Effector memory CD8-positive, alpha-beta T cell (primary cell): ENCODE measurements at places on chromosomes 1 and 21.
A peak's percentile ranks its signal among the peaks of the same experiment; 100 is the strongest.

- H3K36me3 ChIP-seq = no peaks in the 10 kb centered on the region
- no peak for DNase-seq
- peaks cover 10% of the 10 kb centered on the region for H3K4me1 ChIP-seq
- H3K4me3 ChIP-seq = peak overlapping the region; percentile 18
- H3K27ac ChIP-seq = no peak overlapping the region
- H3K27me3 ChIP-seq = peaks cover 40% of the 10 kb centered on the region
Measured at GRCh38 chr1:15218287-15219279, 28.4 kb upstream of the FHAD1 start.

GRCh38 chr21:42423685-42424084, 20.0 kb downstream of the UBASH3A start:
- H3K27me3 ChIP-seq = no peaks in the 10 kb centered on the region
- DNase-seq = no peak
- peak overlapping the region; percentile 64 for H3K27ac ChIP-seq
- peak overlapping the region; percentile 80 for H3K4me3 ChIP-seq

GRCh38 chr1:55699228-55699627, 484.1 kb upstream of the USP24 start:
- no peak overlapping the region for H3K4me3 ChIP-seq
- no peak for DNase-seq
- no peak overlapping the region for H3K27ac ChIP-seq
- H3K36me3 ChIP-seq = no peaks in the 10 kb centered on the region
- no peaks in the 10 kb centered on the region for H3K4me1 ChIP-seq
- peaks cover 10% of the 10 kb centered on the region for H3K27me3 ChIP-seq

DNA sequence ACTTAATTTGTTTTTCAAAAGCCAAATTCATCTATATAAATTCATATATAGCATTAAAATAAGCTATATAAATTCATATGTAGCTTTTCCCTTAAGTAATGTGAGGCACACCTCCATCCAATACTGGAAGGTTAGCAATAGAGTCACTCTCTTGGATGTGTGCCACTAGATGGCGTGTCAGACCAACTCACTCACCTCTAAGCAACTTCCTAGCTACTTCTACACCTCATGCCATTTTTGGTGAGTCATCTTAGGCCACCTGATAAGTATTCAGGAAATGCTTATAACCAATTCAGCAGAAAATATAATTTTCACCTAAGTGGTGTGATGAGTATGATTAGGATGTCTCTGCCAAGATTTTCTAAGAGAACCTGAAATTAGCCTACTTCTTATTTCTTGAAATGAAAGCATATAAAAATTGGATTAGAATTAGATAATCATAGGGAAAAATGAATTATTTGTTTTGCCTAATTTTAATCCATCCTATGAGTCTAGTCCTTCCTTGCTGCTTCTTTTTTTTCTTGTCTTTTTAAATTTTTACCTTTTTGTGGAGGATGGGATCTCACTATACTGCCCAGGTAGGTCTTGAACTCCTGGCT, 34.4 kb upstream of the TADA1 start:
- no peak overlapping the region for H3K4me3 ChIP-seq
- DNase-seq = peak; percentile 72
- H3K27ac ChIP-seq = no peak overlapping the region
- H3K27me3 ChIP-seq = peaks cover 5% of the 10 kb centered on the region
- peaks cover 5% of the 10 kb centered on the region for H3K4me1 ChIP-seq
- peaks cover 4% of the 10 kb centered on the region for H3K36me3 ChIP-seq

- peak overlapping the region; percentile 91 for H3K27ac ChIP-seq
- H3K4me1 ChIP-seq = peaks cover 56% of the 10 kb centered on the region
- peak overlapping the region; percentile 73 for H3K4me3 ChIP-seq
- peaks cover 6% of the 10 kb centered on the region for H3K36me3 ChIP-seq
Measured at GRCh38 chr1:169692756-169693460, 18.5 kb downstream of the SELL start.

DNA sequence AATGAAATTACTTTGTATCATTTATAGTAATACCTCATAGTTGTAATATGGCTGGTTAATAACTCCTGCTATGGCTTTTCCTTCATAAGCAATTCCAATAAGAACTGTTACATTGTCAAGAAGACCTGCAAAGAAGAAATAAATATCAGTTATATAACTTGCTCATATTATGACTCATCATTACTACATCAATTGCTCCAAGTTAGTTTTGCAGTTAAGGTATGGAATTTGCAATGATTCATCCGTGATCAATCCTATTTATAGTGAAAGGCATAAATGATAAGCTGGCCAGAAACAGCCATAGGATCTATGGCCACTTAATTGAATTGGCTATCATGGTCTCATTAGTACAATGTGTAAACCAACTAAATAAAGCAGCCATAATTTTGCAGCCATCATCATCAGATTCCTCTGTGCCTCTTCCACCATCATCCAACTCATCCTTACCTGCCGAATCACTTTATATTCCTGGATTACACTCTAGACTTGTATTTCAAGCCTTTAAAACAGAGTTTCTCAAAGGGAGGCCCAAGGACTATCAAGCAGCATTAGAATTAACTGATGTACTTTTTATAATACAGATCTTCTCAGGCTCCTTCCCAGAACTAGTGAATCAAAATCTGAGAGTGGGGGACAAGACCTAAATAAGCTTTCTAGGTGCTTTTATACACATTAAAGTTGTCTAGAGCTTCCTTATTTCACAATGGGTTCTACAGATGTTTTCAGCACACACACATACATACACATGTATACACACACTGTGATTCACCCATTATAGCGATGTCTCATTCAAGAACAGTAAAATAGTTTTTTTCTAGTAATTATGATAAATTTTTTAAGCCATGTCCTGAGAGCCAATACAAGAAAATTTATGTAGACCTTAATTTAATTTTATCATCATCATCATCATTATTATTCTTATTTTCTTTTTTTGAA, 21.2 kb upstream of the EPRS1 start:
- no peak overlapping the region for H3K27ac ChIP-seq
- no peaks in the 10 kb centered on the region for H3K4me1 ChIP-seq

GRCh38 chr1:212928323-212929291, 21.7 kb upstream of the VASH2 start:
- H3K4me3 ChIP-seq = no peak overlapping the region
- no peaks in the 10 kb centered on the region for H3K36me3 ChIP-seq
- peaks cover 4% of the 10 kb centered on the region for H3K4me1 ChIP-seq

DNA sequence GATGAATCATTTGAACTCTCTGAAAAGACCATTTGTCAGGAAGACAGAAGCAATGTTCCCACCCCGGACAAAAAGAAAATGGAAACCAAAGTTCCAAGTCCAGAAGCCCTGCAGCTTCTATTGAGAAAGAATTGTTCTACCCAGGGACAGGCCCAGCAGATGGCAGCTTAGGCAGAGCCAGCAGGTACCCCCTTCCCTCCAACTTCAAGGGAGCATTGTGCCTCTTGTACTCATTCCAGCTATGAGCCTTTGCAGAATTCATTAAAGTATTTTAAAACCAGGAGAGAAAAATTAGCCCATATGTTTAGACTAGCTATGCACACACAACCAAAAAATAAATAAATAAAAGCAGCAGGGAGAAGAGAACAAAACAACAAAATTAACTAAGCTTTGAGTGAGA, 85.2 kb upstream of the KCND3 start:
- DNase-seq = no peak
- peaks cover 16% of the 10 kb centered on the region for H3K27me3 ChIP-seq
- H3K4me3 ChIP-seq = no peak overlapping the region

GRCh38 chr1:153745417-153745816, 17.6 kb downstream of the INTS3 start:
- peaks cover 26% of the 10 kb centered on the region for H3K36me3 ChIP-seq
- peaks cover 17% of the 10 kb centered on the region for H3K4me1 ChIP-seq
- no peak overlapping the region for H3K4me3 ChIP-seq
- H3K27me3 ChIP-seq = no peaks in the 10 kb centered on the region

DNA sequence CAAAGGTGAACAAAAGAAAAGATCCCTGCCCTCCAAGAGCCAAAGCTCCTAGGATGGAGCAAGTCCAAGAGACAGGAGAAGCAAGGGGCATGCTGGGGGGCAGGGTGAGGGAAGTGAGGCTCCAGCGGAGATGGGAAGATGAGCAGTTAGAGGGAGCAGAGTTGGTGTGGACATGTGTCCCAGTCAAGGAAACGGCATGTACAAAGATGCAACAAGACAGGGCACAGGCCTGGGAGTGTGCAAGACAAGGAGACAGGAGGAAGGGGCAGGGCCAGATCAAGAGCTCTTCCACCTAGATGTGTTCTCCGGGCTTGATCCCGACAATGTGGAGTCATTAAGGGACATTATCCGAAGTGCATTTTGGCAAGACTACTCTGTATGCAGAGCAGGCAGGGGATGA, 82.1 kb downstream of the CAPZB start:
- peaks cover 36% of the 10 kb centered on the region for H3K36me3 ChIP-seq
- H3K4me1 ChIP-seq = peaks cover 82% of the 10 kb centered on the region
- H3K27me3 ChIP-seq = no peaks in the 10 kb centered on the region

DNA sequence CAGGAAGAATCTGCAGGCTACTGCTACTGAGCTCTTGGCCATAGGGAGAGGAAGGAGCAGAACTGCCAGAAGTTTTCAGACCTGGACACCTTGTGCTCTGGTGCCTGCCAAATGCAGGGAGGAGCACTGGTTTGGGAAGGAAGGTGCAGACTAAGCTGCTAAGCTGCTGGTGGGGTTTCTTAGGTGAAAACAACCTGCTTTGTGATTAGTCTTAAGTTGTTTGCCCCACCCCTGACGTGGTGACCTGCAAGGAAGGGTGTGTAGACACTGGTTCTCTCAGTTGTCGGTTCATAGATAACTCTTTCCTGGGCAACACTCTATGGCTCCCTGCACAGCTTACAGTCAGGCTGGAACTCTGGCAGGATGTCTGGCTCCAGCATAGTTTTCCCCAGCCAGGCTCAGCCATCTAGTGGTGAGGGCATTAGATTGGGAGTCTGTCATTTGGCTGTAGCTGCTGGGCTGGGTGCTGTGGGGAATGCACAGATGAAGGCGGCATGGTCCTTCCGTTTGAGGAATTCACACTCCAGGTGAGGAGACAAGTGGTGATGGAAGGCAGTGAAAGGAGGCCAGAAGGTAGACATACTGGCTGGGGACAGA, 10.3 kb upstream of the S100A10 start:
- H3K4me1 ChIP-seq = no peaks in the 10 kb centered on the region
- H3K4me3 ChIP-seq = no peak overlapping the region
- no peaks in the 10 kb centered on the region for H3K36me3 ChIP-seq
- peaks cover 26% of the 10 kb centered on the region for H3K27me3 ChIP-seq
- H3K27ac ChIP-seq = no peak overlapping the region
- no peak for DNase-seq

DNA sequence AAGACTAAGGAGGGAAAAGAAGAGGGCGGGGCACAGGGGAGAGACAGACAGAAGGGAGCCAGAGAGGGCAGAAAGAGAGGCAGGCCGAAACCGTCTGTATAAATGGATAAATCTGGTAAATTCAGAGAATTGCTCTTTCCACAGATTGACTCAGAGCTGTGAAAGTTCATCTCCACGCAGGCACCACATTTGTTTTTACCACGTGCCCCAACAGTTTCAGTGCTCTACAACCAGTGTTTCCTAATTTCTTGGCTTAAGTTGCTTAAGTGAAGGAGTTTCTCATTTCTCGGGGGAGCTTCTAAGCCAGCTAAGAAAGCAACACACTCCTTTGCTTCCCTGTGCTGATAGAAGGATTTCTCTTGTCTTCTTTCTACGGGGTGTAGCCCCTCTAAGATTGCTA, 87.1 kb downstream of the ENAH start:
- H3K4me3 ChIP-seq = no peak overlapping the region
- no peaks in the 10 kb centered on the region for H3K4me1 ChIP-seq
- DNase-seq = no peak
- no peaks in the 10 kb centered on the region for H3K36me3 ChIP-seq
- peaks cover 24% of the 10 kb centered on the region for H3K27me3 ChIP-seq
- no peak overlapping the region for H3K27ac ChIP-seq

- no peaks in the 10 kb centered on the region for H3K36me3 ChIP-seq
- H3K27ac ChIP-seq = peak overlapping the region; percentile 55
- H3K27me3 ChIP-seq = no peaks in the 10 kb centered on the region
- no peak for DNase-seq
- H3K4me1 ChIP-seq = no peaks in the 10 kb centered on the region
Measured at GRCh38 chr1:51304360-51304759, 26.0 kb downstream of the TTC39A start.

GRCh38 chr1:87202451-87202850, 126.2 kb upstream of the LMO4 start:
- DNase-seq = no peak
- peaks cover 53% of the 10 kb centered on the region for H3K27me3 ChIP-seq
- no peak overlapping the region for H3K27ac ChIP-seq
- peak overlapping the region; percentile 55 for H3K4me3 ChIP-seq
- no peaks in the 10 kb centered on the region for H3K36me3 ChIP-seq
- peaks cover 6% of the 10 kb centered on the region for H3K4me1 ChIP-seq

DNA sequence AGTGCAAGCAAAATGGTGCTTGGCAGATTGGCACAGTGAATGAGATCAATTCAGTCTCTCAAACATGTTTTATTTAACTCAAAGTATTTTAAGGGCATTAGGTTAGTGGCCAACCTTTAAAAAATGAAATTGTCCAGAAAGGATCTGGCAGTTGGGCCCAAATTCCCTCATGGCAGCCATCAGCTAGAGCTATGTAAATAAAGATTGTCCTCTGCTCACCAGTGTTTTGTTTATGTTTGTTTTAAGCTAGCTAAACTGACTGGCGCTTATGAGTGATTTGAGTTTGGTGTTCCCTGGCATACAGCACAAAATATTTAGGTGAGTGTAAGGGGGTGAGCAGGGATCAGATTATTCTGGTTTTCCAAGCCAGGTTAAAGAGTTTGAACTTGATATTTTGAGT, 18.1 kb downstream of the HDAC1 start:
- H3K4me1 ChIP-seq = peaks cover 61% of the 10 kb centered on the region
- DNase-seq = no peak
- H3K4me3 ChIP-seq = no peak overlapping the region

- H3K27ac ChIP-seq = peak overlapping the region; percentile 96
- H3K36me3 ChIP-seq = peaks cover 36% of the 10 kb centered on the region
- peak overlapping the region; percentile 94 for H3K4me3 ChIP-seq
- peaks cover 36% of the 10 kb centered on the region for H3K4me1 ChIP-seq
- DNase-seq = no peak
- no peaks in the 10 kb centered on the region for H3K27me3 ChIP-seq
Measured at GRCh38 chr1:151325646-151326429, 1.4 kb downstream of the PI4KB start.

DNA sequence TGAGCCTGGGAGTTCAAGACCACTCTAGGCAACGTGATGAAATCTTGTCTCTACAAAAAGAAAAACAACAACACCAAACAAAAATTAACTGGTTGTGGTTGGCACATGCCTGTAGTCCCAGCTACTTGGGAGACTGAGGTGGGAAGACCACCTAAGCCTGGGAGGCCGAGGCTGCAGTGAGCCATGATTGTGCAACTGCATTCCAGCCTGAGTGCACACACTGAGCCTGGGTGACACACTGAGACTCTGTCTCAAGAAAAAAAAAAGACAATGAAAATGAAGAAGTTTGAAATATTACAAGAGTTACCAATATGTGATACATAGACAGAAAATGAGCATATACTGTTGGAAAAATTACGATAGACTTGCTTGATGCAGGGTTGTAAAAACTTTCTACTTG, 31.9 kb downstream of the PDC start:
- H3K27ac ChIP-seq = no peak overlapping the region
- no peak overlapping the region for H3K4me3 ChIP-seq
- H3K4me1 ChIP-seq = no peaks in the 10 kb centered on the region
- no peak for DNase-seq
- H3K36me3 ChIP-seq = no peaks in the 10 kb centered on the region

- peaks cover 10% of the 10 kb centered on the region for H3K4me1 ChIP-seq
- peaks cover 8% of the 10 kb centered on the region for H3K27me3 ChIP-seq
- DNase-seq = no peak
Measured at GRCh38 chr21:36059823-36060158, 535 bp downstream of the SETD4 start.

- H3K27me3 ChIP-seq = no peaks in the 10 kb centered on the region
- no peak overlapping the region for H3K27ac ChIP-seq
- H3K4me3 ChIP-seq = no peak overlapping the region
- DNase-seq = no peak
- H3K4me1 ChIP-seq = no peaks in the 10 kb centered on the region
- no peaks in the 10 kb centered on the region for H3K36me3 ChIP-seq
Measured at GRCh38 chr1:86285796-86286195, 110.3 kb downstream of the ODF2L start.
